ENCODE measurements at places on chromosomes 16 and 17.

- DNase-seq: no peak
Observed at GRCh38 chr17:17840751-17841591, 4.2 kb upstream of the SREBF1 start.

DNA sequence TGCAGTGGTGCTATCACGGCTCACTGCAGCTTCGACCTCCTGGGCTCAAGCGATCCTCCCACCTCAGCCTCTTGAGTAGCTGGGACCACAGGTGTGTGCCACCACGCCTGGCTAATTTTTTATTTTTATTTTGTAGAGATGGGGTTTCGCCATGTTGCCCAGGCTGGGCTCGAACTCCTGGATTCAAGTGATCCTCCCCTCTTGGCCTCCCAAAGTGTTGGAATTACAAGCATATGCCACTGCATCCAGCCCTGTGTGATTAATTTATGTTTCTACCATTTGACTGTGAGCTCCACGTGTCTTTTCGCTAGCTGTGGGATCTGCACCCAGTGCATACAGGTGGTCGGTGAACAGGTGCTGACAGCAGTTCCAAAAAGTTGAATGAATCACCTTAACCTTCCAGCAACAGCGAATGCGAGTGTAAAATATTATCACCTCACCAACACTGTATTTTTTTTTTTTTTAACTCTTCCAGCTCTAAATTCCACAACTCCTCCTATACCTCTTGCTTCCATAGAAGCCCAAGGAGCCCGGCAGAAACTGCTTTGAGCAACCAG, 484 bp upstream of the NUDT7 start:
- no peak for DNase-seq

- no peak for DNase-seq
Observed at GRCh38 chr17:41917192-41917591, 1.6 kb downstream of the ACLY start.

DNA sequence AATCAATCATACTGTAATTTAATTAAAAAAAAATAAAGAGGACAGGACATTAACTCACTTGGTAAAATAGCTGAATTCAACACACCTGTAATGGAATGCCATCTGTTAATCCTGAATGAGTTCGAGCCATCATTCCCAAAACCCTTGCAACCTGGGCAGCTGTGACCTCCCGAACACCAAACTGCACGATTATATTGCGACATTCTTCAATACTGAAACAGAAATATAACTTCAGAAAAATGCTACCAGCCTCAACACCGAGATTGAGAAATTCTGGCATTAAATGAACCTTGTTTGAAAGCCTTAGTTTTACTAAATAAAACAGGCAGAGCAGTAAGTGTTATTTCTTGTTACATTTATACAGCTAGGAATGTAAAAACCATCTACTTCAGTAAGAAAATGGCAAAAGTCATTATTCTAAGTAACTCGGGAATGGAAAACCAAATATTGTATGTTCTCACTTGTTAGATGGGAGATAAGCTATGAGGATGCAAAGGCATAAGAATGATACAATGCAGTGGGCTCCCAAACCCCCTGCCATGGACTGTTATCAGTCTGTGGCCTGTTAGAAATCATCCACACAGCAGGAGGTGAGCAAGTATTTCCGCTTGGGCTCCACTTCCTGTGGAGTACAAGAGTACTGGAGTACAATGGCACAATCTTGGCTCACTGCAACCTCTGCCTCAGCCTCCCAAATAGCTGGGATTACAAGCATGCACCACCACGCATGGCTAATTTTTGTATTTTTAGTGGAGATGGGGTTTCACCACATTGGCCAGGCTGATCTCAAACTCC, 46.5 kb downstream of the CNOT1 start:
- DNase-seq: no peak

DNA sequence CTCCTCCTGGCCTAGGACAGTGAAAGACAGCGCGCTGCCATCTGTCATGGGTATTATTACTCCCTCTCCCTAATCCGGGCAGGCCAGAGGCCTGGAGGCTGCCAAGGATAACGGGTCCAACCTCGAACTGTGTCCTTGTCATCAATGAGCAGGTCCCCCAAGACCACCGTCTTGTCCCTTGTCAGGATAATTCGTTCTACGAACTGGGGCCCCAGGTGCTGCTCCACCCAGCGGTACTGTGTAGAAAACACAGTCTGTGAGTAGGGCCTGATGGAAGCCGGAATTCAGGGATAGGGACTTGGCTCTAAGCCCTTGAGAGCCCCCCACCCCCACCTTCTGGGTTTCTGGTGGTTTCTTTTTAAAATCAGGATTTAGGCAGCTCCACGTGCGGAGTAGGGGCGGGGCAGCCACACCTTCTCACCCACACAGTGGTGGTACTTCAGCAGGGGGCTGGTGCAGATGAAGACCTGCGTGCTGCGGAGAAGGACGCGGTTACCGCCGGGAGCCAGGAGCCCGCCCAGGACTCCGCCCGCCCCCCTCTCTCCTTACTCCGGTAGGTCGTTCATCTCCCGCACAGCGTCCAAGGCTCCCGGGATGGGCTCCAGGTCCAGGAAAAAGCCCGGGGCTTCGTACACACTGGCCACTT, 787 bp downstream of the NT5C start:
- DNase-seq: peak; percentile 68

GRCh38 chr16:89314357-89314756, 96.9 kb downstream of the ZNF778 start:
- no peak for DNase-seq

- no peak for DNase-seq
Observed at GRCh38 chr17:14341866-14342265, 41.0 kb downstream of the HS3ST3B1 start.

GRCh38 chr16:4882000-4882632, 34.8 kb downstream of the UBN1 start:
- DNase-seq: no peak

DNA sequence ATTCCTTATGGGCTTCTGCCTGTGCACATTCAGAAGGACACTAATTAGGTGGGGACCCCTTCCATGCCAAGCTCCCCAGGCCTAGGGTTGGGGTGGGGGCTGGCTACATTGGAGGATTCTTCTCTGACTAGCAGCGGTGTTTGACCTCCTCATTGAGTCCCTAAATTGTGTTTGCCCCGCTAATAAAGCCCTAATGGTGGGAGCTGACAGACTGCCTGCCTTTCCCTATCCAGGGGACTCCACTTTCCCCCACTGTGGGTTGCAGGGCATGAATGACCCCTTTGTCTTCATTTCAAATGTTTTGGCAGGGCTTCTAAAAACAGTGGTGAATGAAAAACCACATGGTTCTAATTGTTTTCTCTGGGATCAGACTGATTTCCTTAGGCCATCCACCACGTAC, 476.8 kb upstream of the CDH11 start:
- no peak for DNase-seq

- DNase-seq: no peak
Observed at GRCh38 chr16:522320-523096, 5.0 kb upstream of the CAPN15 start.

GRCh38 chr17:71304498-71305158, 816.2 kb upstream of the SOX9 start:
- no peak for DNase-seq

DNA sequence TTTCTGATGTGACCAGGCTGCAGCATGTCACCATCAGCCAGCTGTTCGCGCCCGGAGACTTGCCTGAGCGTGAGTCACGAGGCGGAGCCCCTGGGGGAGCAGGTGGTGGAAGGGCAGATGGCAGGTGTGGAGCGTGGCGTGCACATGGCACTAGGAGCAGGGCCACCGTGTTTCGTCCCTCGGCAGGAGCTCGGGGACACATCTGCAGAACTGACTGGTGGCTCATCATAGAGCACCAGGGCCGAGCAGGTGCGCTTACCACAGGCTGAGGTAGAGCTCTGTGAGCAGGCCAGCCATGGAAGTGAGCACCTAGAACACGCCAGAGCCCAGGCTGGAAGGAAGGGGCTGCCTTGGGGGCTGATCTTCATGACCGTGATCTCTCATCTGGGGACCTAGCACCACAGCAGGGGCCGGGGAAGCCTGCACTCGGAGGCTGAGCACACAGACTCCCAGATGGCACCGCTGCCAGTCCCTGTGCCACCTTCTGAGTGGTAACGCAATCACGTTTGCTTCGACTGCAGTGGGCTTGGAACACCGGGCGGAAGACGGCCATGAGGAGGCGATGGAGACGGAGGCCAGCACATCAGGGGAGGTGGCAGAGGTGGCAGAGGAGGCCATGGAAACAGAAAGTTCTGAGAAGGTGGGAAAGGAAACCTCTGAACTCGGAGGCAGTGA, 61.8 kb upstream of the ENDOV start:
- no peak for DNase-seq

GRCh38 chr17:14057591-14057990, 11.7 kb upstream of the COX10 start:
- DNase-seq: no peak

DNA sequence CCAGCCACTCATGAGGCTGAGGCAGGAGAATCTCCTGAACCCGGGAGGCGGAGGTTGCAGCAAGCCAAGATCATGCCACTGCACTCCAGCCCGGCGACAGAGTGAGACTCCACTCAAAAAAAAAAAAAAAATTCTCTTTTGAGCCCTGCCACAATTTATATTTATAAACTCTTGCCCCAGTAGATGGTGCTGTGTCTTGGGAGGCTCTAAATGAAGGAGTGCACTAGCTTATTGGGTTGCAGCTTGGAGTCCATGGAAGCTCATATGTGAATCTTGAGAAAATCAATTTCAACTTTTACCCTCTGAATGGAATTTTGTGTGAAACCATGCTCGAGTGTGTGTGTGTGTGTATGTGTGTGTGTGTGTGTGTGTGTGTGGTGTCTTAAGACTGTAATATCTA, 420.1 kb downstream of the HS3ST4 start:
- no peak for DNase-seq

DNA sequence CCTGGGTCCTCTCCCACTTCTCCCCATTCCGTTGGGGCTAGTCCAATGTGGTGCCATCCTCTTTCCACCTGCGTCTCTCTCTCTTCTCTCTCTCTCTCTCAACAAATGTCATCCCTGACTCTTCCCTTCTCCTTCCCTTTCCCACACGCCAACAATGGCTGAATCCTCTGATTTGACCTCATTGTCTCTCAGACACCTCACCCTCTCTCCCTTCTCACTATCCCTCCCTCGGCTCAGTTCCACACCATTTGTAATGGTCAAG, 628 bp upstream of the ZNF18 start:
- DNase-seq: no peak

GRCh38 chr17:74340470-74341023, 14.5 kb downstream of the KIF19 start:
- no peak for DNase-seq

DNA sequence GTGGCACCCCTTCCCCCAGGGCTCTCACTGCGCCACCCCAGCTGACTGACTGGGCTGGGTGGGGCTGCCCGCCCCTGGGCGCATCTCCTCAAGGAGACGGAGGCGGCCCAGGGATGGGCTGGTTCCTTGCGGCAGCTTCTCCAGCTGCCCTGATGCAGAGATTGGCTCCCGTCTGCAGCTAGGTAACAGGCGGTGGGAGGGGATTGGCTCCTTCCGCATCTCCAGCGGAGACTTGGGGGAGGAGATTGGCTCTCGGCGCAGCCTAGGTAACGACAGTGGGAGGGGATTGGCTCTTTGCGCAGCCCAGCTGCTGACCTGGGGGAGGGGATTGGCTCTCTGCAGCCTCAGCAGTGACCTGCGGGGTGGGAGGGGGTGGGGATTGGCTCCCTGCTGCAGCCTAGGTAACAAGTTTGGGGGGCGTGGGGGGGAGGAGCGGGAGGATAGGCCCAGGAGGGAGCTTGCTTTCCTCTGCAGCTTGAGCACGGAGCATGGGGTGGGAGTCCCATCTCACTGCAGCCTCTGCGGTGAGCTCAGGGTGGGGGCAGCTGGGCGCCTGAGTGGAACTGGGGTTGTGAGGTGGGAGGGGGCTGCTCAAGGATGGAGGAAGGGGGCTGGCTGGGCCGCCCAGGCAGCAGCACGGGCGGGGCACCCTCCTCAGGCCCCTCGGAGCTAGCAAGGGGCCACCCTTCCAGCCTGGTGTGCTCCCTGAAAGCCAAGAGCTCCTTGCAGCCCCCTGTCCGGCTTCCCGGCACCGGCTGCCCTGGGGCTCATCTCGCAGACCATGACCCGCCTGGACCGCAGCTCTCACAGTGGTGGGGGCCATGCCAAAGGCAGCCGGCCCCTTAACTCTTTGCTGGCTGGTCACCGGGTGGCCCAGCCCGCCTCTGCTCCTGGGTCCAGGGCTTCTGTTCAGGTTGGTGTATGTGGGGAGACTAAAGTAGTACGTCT, 6.4 kb downstream of the NFE2L1 start:
- DNase-seq: no peak

DNA sequence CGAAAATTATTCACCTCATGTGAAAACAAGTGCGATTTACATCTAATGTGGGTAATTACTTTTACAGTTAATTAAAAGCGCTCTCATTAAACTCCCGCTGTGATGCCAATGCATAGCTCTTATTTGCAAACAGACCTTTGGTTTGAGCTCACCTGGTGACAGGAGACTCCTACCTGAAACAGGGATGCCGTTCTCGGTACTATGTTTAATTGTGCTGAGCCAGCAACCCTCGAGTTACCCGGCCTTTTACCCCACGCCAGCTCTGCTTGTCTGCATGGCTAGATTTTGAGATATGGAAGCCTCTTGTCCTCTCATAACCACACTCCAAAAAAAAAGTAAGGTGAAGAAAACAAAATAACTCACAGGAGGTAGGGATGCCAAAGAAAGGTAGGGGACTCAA, 690.4 kb upstream of the RBFOX1 start:
- no peak for DNase-seq

GRCh38 chr17:81493198-81494038, 19.2 kb downstream of the ACTG1 start:
- DNase-seq: no peak

GRCh38 chr17:16971458-16972338, at the start of gene TNFRSF13B:
Gene TNFRSF13B, minus strand, starts transcription at chr17:16972118. Its CDS starts 43 bp downstream, at chr17:16972075.
- DNase-seq: peak; percentile 88

- DNase-seq: peak; percentile 48
Observed at GRCh38 chr17:79042421-79043190, 18.6 kb downstream of the C1QTNF1 start.

GRCh38 chr16:75471723-75472633, 7.5 kb upstream of the TMEM170A start:
- peak; percentile 58 for DNase-seq

- DNase-seq: peak; percentile 64
Observed at GRCh38 chr17:64448665-64449512, at the start of gene MILR1. Gene MILR1, plus strand, starts transcription at chr17:64449115. Its CDS starts 54 bp downstream, at chr17:64449169.

Data from GM12865 (cell line).